ENCODE measurements at places on chromosomes 2 and 18.
A peak's percentile ranks its signal among the peaks of the same experiment; 100 is the strongest.

GRCh38 chr2:199261239-199261638 is 196.5 kb downstream of the SATB2 start:
- DNase-seq = no peak

DNA sequence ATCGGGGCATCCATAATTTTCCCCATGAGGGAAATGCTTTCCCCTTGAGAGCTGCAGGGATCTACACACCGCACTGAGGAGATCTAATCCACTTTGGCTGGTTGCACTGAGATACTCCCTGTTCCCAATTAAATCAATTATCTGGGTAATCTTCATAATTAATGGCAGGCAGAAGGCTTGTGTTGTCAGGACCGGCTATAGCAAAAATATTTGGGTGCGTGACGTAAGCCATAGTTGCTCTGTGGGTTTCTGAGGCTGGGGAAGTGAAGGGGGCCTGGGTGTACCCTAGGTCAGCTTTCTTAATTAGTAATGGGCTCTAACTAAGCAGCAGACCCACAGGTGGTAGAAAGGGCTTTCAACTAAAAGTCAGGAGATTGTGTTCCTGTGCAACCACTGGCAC is 62.8 kb upstream of the UPP2 start:
- no peak for DNase-seq

GRCh38 chr2:105361102-105361889 is 24.0 kb downstream of the C2orf49 start:
- DNase-seq = no peak

GRCh38 chr2:98438190-98439133 is 6.2 kb upstream of the INPP4A start:
- no peak for DNase-seq

GRCh38 chr18:31741097-31741735 is 19.5 kb downstream of the SLC25A52 start:
- peak; percentile 30 for DNase-seq

DNA sequence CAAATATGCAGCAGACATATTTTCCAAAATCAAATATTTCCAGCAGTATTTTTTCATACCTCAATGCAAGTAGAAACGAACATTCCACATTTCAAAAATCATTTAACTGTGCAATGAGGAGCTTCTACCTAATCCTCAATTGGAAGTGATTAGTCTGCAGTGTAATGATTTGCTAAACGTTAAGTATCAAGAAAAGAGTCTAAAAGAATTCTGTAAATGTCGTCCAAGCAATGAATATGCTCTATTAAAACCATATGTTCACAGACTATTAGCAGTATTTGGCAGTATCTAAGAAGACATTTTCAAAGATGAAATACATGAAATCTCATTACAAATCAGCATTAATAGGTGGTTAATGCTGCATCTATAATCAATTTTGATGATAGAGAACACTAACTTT is 15.9 kb downstream of the DYM start:
- DNase-seq = no peak

GRCh38 chr2:45982096-45982495 is 315.1 kb upstream of the EPAS1 start:
- DNase-seq = no peak

Measured in femur (tissue), 1 donor.